ENCODE measurements at places on chromosomes 12 and 14. TPM values are rescaled to one million over a fixed set of nuclear protein-coding genes. Genes with fewer than 3 reads are reported as not detected.
A peak's percentile ranks its signal among the peaks of the same experiment; 100 is the strongest.

DNA sequence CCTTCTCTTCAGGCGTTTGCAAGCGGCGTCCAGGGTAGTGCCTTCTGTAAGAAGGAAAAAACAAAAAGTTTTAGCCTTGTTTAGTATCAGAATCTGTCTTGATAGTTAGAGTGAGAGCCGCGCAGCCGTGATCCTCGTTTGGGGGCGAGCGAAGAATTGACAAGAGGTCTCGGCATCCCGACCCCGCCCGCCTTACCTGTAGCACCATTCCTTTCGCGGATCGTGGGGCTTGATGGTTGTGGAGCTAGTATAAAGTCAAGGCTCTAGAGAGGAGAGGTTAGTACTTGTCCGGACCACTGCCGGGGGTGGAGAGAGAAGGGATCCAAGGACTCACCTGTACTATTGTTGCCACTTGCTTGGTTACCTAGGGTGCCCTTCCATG lies 494 bp downstream of the TMTC3 start:
- DNase-seq: no peak

DNA sequence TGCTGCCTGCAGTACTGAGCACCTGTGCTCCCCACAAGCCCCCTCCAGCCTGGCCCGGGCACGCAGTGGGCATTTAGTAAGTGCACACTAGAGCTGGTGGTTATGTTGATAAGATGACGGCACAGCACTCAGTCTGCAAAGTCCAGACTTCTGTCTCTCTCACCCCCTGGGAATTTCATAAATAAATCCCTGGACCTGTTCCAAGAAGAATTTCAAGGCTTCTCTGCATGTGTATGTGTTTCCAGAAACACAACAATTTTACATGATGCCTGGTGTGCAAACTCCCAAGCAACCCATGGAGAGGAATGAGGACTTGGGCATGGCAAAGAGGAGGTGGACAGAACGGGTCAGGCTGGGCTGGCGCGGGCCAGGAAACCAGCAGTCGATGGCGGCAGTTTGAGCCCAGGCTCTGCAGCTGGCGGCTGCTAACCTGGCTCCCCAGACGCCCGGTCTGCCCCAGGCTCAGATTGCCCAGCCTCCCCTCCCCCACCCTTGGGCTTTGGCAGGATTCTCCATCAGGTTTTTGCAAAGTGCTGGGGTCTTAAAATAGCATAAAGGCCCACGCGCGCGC lies 10.4 kb upstream of the ACVR1B start:
- DNase-seq: peak; percentile 69

The CLEC2A gene
- not detected for total RNA-seq

DNA sequence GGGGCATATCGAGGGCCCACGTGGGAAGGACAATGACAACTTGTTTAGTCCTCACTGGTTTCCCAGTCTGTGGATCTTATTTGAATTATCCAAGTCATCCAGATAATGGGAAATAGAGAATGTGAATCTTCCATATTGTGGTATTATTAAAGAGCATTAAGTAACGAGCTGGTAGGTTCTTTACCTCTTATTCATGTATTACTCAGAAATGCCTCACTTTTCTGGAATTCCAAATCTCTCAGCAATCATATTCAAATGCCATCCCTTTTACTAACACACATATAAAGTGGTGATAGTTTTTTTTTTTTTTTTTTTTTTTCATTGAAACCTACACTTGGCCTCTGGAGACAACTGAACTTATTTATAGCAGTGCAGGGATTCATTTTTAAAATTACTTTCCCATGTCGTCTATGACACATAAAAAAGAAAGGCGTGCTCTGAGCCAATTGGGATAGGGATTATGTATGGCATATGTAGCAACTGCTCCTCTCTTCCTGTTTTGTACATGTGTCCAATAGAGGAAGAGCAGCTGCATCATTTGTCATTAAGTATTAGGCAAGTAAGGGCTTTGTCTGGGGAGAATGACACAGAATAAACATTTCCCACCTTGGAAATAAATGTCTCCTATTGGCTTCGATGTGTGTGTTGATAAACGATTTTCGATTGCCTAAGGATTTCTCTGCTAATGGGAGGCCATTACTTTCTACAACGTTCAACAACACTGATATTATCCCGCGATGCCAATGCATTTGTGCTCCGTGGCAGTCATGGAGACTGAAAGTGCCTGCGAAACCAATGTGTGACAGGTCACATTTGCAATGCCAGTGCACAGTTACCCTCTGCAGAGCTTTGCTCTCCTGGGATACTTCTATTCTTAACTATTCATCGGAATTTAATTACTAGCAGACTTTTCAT lies 78.6 kb upstream of the IFNG-AS1 start:
- peak; percentile 85 for DNase-seq

The TSPAN19 gene
- not detected for total RNA-seq

DNA sequence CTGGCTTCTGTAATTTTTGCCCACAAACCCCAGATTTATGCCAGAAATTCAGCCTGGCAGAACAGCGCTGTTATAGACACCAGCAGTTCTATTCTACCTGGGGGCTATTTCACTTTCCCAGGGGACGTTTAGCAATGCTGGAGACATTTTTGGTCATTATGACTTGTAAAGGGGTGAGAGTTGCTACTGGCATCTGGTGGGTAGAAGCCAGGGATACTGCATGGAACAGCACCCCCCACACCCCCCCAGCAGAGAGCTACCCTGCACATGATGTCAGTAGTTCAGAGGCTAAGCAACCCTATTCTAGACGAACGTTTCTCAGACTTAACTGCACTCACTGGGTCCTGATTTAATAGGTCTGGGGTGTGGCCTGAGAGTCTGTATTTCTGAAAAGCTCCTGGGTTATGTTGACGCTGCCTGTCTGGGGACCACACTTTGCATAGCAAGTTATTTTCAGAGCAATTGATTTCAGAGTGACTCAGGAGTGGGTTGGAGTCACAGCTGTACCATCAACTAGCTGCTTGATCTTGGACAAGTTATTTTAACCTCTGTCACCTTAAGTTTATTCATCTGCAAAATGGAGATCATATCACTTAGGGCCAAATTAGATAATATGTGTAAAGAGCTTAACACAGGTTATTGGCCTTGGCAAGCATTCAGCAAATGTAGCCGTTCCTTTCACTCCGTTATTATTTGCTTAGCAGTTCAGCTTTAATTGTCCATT lies 48.5 kb downstream of the CHST11 start:
- DNase-seq: no peak

- no peak for DNase-seq
These were observed 43.2 kb downstream of the RTN1 start for GRCh38 chr14:59827401-59827800.

- DNase-seq: no peak
These were observed 13.6 kb downstream of the SFSWAP start for GRCh38 chr12:131724534-131724933.

The DNAH10 gene
- 0.62 TPM for total RNA-seq

DNA sequence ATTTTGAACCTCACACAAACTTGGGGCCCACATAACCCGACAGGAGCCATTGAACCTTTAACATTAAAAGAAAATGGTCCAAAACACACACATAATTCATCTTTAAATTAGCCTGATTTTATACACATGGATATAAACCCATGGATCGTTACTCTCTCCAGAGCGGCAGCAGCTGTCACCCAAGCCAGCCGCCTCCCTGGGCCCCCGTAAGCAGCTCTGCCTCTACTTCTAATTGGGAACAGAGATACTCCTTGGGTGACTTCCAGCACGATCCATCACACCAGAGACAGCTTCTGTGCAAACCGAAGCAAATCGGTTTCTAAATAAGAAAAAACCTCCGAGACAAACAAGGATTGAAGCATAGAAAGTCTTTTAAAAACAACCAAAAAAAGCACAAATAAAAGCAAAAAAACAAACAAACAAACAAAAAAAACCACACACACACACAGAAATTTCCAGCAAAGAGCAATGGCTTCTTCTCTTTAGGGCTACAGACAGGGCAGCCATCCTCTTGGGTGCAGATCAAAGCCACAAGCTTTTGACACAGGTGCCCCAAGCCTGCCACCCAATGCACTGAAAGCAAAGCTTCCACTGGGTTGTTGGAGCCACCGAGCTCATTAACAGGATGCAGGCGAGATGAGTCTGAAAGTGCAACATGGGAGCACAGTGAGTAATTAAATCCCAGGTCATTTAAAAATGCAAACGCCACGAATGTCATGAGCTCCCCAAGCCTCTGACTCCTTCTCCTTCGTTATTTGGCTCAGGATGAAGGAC lies 156.9 kb downstream of the DPF3 start:
- peak; percentile 59 for DNase-seq

GRCh38 chr12:9588749-9589148 lies 19.0 kb downstream of the KLRB1 start:
- no peak for DNase-seq

The ZDHHC22 gene
- 0.41 TPM for total RNA-seq

The PTPRB gene
- total RNA-seq: 35.6 TPM

The SELPLG gene
- 2.2 TPM for total RNA-seq

- no peak for DNase-seq
These were observed 3.6 kb downstream of the SLC48A1 start for GRCh38 chr12:47776471-47777143.

The NEMP1 gene
- total RNA-seq: 16.5 TPM

The MAP3K9 gene
- 6.7 TPM for total RNA-seq

The P2RX2 gene
- total RNA-seq: not detected

GRCh38 chr12:85825746-85826145 lies 10.5 kb downstream of the RASSF9 start:
- no peak for DNase-seq
